Forelimb muscle (tissue), 1 donor: ENCODE measurements at places on chromosomes 7 and 10. TPM values are rescaled to one million over a fixed set of nuclear protein-coding genes. Genes with fewer than 3 reads are reported as not detected.

- DNase-seq = peak; percentile 40
Measured at GRCh38 chr10:99431190-99431760, 851 bp upstream of the GOT1 start.

GRCh38 chr10:99765672-99766301 lies 16.7 kb upstream of the ABCC2 start:
- no peak for DNase-seq

DNA sequence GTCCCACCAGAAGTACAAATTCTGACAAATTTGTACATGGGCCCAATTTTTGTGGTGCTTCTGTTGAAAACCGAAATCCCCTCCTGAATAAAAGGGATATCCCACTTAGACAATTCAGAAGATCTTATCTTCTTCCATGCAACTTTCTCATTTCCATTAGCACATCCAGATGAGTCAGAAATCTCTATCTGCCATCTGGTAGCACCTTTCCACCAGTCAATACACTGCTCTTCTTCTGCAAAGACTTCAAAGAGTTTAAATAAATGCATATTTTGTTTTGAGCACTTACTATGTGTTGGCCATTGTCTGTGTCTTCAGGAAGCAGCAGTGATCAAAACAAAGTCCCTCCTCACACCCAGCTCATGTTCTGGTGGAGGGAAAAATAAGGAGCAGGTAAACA lies 12.7 kb upstream of the KLF6 start:
- DNase-seq = no peak

Gene OR9A2
- not detected for polyA plus RNA-seq

GRCh38 chr10:51389415-51390321 lies 309.7 kb downstream of the CSTF2T start:
- DNase-seq = no peak

GRCh38 chr10:121362026-121362425 lies 236.2 kb downstream of the FGFR2 start:
- no peak for DNase-seq

GRCh38 chr7:2986561-2986960 lies 57.1 kb downstream of the CARD11 start:
- DNase-seq = no peak

GRCh38 chr10:130234171-130234965 lies 98.2 kb downstream of the GLRX3 start:
- DNase-seq = no peak

DNA sequence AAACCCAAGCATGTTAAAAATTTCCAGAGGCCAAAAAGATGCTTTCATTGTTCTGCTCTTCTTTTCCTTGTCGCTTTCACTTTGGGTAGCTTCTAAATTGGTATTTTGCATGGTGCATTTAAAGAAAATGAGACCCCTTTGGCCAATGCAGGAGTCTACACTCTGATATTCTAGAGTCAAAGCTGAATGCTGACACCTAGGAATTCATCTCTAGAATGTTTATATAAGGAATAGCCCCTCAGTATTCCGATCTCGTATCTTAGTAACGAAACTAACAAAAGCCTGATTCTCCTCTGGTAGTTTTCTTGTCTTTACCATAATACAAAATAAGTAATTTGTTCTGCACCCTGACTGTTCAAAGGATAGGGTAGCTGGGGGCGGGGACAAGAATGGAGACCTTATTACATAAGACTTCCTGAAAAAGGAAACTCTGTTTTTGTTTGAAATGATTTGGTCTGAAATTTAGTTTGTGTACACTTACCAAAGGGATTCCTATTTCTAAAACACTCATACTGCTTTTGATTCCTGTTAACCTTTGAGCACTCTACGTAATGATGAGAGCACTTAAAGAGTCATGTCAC lies 17.1 kb downstream of the IKZF1 start:
- no peak for DNase-seq

DNA sequence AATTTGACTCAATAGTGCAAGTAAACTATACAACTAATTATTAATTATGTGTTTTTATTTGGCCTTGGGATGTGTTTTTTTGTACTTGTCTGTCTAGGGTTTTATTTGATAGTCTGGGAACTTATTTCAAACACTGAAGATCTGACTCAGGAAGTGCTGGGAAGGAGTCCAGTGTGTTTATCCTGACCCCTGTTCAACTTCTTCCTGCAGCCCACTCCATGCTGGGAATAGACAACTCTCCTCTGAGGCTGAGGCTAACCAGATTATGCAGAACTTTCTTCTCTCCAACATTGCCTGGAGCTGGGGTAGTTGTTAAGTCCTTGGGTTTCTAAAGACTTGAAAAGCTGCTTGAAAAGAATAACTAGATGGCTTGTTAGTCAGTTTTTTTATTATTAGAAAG lies 6.9 kb downstream of the CISD1 start:
- no peak for DNase-seq

DNA sequence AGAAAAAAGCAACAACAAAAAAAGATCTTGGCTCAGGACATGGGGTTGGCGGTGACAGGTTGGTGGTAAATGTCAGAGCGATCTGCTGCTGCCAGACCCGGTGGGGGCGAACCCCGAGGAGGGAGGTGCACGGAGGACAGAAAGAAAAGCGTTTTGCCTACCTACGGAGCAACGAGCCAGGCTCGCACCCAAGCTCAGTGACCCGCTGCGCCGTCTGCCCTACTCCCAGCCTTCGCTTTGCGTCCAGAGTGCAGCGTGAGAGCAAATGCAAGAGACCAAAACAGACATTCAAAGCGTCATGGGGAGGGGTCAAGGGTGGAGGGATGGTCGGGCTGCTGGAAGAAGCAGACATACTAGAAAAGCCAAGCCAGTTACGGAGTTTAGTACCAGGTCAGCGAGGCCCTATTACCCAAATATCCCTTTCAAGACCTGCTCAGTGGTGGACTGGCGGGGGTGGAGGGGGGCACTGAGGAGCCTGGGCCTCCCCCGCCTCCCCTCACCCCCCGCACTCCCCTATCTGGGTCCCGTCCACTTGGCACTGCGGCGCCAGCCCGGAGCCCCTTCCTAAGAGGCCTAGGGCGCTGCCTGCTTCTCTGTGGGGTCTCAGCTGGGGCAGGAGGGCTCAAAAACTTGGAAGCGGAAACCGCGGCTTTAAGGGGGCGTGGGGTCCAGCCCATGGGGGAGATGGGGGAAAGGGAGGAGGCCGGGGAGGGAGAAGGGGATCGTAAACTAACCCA lies 66.9 kb downstream of the SLC29A4 start:
- DNase-seq = no peak

Gene CCL24
- 0.24 TPM for polyA plus RNA-seq

Gene CCDC146
- polyA plus RNA-seq = 9.6 TPM

- DNase-seq = no peak
Measured at GRCh38 chr7:106448992-106449859, 164.4 kb upstream of the NAMPT start.

DNA sequence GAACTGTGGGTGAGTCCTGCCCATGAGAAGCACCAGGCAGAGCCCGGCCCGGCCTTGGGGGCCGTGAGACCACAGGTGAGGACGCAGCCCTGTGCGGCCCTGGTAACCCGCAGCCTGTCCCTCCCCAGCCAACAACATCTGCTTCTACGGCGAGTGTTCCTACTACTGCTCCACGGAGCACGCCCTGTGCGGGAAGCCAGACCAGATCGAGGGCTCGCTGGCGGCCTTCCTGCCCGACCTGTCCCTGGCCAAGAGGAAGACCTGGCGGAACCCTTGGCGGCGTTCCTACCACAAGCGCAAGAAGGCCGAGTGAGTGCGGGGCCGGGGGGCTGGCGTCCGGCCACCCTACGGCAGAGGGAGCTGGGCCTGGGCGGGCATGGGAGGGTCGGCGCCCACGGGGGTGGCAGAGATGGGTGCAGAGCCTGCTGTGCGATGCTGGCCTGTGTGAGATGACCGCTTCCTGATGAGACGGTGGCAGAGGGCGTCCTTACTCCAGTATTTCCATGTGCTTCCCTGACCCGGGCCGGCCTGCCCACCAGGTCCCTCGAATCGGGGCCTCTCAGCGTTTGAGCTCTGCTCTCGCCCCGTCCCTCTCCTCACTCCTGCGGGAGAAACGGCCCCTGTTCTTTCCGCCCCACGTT lies 34.1 kb upstream of the FOXL3 start:
- no peak for DNase-seq

DNA sequence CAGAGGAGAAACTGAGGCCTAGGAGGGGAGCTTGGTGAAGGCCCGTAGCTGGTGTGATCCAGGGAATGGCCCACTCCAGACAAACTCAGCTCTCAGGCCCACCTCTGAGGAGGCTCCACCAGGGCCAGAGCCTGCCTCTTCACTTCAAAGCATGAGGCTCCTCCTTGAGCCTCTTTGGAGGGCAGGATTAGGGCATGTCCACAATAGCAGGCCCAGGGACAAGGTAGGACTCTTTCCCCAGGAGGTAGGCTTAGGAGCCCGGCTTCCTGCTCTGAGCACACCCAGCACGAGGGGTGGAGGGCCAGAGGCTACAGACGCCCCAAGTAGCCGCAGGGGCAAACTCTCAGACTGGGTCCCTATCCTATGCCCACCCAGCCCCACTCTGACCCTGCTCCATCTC lies 164.6 kb upstream of the ZMIZ1 start:
- DNase-seq = no peak

- no peak for DNase-seq
Measured at GRCh38 chr10:3672220-3672619, 112.8 kb downstream of the KLF6 start.

Gene IL15RA
- 2.2 TPM for polyA plus RNA-seq

GRCh38 chr10:123530166-123530870 lies 135.8 kb upstream of the GPR26 start:
- DNase-seq = no peak

Gene IFRD1
- 32.8 TPM for polyA plus RNA-seq

DNA sequence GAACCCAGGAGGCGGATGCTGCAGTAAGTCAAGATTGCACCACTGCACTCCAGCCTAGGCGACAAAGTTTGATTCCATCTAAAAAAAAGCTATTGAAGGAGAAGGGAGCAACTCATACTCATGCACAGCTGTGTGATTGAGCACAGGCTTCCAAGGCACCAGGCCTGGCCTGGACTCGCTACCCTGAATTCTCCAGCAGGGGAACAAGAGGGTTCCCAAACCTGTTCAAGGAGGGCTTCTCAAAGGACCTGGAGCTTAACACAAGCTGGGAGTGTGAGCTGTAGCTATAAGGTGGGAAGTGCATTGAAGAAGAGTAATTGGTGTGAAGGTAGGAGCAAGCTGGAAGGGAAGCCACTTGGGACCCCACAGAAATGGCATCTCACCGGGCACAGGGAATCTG lies 15.1 kb upstream of the DDIT4 start:
- no peak for DNase-seq

DNA sequence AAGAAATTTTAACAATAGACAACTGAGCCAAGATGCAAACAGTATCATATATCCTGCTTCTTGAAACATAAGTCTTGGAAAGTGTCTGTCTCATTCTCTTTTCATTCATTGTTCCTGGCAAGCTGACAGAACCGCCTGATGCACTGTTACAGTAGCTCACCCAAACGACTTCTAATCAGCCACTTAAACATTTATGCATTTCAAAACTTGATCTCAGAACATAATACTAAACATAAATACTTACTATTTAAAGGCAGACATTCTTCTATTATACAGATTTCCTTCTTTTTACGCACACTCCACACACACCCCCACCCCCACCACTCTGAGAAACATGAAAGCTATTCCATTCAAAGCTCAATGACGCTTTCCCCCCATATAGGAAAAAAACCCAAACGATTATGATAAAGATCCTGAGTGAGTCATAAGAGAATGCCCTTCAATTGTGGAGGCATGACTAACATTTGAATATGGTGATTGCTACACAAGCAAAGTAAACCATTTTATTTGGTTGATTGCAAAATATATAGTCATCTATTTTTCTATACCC lies 30.5 kb downstream of the SHTN1 start:
- no peak for DNase-seq

DNA sequence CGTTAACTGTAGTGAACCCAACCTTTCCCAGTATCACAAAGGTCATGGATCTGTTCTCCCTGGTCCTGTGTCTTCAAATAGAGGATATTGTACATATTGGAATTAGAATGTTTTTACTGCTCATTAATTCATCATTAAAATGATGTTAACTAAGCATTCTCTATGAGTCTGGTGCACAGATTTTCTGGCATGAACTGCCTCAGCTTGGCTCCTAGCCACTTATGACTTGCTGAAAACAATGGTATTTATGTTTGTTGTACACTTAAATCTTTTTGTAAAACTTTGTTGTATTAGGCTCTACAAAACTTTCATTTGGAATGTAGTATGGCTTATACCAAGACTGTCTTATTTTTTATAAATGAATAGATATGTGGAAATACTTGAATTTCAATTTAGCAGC lies 329.4 kb downstream of the TFEC start:
- DNase-seq = no peak

Gene STAMBPL1
- polyA plus RNA-seq = 6.5 TPM

DNA sequence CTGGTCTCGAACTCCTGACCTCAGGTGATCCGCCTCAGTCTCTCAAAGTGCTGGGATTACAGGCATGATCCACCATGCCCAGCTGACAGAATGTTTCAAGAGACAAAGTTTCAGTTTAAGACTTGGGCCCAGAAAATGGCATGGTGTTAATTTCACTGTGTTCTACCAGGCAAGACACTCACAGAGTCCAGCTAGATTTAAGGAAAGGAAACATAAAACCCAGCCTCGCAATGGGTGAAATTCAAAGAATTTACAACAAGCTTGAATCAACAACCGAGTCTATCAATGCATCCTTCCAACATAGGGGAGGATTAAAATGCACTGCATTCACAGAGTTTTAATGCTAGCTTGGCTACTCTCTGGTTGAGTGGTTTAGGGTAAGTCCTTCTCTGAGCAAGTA lies 764.0 kb downstream of the XPNPEP1 start:
- DNase-seq = no peak

DNA sequence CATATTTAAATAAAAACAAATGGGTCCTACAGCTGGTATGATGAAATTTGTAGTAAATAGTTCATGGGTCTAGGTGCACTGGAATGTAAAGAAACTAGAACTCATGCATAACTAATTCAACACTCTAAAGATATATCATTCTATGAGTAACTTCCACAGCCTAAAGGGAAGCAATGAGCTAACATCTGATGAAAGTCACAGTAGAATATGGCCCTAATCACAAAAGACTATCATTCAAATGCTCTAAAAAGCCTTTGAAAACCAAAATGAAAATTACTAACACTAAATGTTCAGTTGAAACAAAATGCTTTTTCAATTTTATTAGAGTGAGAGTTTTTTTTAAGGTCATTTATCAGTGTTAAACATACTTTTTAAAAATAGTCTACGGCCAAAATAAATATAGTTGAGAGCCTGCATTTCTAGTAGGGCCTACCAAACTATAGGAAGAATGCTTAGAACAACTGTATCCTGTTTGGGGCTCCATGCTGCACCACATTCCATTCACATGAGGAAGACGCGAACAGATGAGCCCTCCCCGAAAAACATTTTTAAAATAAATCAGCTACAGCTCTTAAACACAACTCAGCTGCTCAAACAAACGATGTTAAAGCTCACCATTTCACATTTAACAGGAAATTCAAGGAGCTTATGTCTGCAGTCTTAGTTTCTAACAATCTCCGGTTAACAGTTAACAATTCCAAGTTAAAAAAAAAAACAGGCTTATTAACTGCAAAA lies 134.5 kb downstream of the NRBF2 start:
- DNase-seq = no peak
